ENCODE measurements at places on chromosomes 4 and X.

GRCh38 chr4:105710012-105710600 lies 1.5 kb downstream of the GSTCD start:
- DNase-seq = no peak

DNA sequence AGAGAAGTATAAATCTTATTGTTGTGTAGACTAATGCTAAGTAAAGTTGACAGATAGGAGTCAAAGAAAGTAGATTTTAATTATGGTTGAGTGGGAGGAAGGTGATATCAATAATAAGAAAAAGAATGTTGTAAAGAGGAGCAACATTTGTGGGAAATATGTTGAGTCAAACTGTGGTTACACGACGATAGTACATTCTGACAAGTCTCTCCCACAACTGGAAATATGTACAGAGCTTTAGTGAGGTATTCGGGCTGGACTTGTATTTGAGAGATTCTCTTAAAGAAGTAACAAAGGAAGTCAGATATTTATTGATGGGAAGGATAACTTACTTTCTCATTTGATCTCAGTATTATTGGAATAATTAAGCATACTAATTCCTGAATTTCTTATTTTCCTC lies 525.3 kb upstream of the MAGEB2 start:
- DNase-seq = no peak

DNA sequence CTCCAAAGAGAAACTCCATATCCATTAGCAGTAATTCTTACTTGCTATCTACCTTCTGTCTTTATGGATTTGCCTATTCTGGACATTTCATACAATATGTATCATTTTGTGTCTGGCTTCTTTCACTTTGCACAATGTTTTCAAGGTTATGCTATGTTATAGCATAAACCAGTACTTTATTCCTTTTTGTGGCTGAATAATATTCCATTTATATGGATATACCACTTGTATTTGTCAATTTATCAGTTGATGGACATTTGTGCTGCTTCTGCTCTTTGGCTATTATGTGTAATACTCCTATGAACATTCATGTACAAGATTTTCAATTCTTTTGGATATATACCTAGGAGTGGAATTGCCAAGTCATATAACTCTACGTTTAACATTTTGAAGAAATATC lies 18.9 kb upstream of the HPSE start:
- DNase-seq = no peak

GRCh38 chrX:115364670-115365069 lies 75.2 kb downstream of the LUZP4 start:
- DNase-seq = no peak

DNA sequence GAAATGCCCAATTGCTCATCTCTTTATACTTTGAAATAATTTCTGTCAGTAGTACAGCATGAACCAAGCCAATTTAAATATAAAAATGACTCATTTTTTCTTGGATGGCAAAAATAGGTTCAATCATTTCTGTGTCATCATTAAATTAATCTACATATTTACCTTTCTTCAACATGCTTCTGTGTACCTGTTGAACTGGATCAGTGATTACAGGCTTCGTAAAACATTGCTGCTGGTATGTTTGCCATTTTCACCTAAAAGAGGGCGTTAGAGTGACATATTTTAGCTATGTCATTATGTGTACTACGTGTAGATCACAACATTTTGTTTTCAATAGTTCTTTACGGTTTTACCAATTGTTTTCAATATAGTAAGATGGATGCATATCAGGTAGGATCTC lies 340.5 kb upstream of the MAOA start:
- DNase-seq = no peak
